Activated T-cell treated with anti-CD3 and anti-CD28 coated beads, Interleukin-2, amount 50 U/mL, for 24 hours (primary cell): ENCODE measurements at places on chromosomes 6 and 20.
A peak's percentile ranks its signal among the peaks of the same experiment; 100 is the strongest.

- DNase-seq = no peak
- H3K4me1 ChIP-seq = peaks cover 5% of the 10 kb centered on the region
- H3K4me3 ChIP-seq = no peak overlapping the region
- H3K36me3 ChIP-seq = no peaks in the 10 kb centered on the region
- no peaks in the 10 kb centered on the region for H3K27me3 ChIP-seq
Measured at GRCh38 chr6:36576578-36576977, 17.6 kb upstream of the SRSF3 start.

DNA sequence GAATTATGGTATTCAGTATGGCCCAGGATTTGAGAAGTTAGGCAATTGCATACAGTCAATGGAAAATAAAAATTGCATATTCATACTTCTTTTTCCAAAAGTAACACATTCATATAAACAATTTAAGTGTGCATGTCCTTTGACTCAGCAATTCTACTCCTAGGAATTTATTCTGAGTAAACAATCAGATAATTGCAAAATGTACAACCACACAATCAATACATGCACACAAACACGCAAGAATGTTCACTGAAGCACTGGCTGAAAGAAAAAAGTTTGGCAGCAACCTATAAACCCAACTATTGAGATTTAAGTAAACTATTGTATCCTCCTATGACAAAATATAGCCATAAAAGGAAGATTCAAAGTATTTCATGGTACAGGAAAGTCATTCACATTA, 1.6 kb downstream of the CYP39A1 start:
- H3K27ac ChIP-seq = no peak overlapping the region
- peaks cover 17% of the 10 kb centered on the region for H3K4me1 ChIP-seq
- H3K27me3 ChIP-seq = peaks cover 79% of the 10 kb centered on the region
- H3K36me3 ChIP-seq = no peaks in the 10 kb centered on the region
- H3K4me3 ChIP-seq = no peak overlapping the region

DNA sequence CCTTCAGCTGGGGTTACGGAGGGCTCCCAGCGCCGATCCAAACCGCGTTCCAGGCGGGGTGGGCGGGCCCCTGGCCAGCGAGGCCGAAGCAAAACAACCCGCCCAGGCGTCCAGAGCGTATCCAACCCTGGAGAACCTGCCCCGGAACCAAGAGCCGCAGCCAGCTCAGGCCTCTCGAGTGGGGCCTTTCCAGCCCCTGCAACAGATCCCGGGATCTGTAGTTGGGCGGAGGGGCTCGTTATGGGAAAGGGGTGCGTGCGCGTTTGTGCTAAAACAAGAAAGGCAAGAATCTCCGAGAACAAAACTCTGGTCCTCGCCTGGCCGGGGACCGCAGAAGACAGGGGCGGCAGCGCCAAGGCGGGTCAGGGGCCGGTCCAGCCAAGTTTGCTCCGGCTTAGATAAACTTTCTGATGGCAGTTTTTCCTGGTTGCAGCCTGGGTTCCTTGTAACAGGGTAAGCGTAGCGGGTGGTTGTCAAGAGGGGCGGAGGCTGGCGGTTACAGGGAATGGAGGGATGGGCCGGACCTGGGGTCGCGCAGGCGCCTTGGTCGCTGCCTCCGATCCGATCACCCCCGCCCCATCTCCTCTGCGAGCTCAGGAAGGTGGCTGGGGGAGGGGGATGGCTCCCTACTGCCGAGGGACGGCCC, 448 bp upstream of the RIN2 start:
- H3K27ac ChIP-seq = no peak overlapping the region
- H3K36me3 ChIP-seq = no peaks in the 10 kb centered on the region
- peak; percentile 31 for DNase-seq
- peaks cover 60% of the 10 kb centered on the region for H3K27me3 ChIP-seq
- peak overlapping the region; percentile 46 for H3K4me3 ChIP-seq
- H3K4me1 ChIP-seq = peaks cover 2% of the 10 kb centered on the region

DNA sequence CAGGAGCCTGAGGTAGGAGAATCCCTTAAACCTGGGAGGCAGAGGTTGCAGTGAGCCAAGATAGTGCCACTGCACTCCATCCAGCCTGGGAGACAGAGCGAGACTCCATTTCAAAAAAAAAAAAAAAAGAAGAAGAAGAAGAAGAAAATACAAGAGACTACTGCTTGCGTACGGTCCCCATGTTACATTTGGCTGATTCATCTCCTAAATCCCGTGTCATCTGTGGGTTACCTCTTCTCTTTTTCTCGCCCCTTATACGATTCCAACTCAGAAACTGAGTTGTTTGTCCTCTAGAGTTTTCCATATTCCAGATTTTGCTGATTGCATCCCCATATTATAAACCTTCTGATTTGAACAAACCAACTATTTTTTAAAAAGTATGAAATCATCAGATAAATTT, 62.4 kb upstream of the NELFCD start:
- H3K27ac ChIP-seq = no peak overlapping the region
- no peaks in the 10 kb centered on the region for H3K27me3 ChIP-seq
- no peaks in the 10 kb centered on the region for H3K36me3 ChIP-seq
- no peak for DNase-seq

DNA sequence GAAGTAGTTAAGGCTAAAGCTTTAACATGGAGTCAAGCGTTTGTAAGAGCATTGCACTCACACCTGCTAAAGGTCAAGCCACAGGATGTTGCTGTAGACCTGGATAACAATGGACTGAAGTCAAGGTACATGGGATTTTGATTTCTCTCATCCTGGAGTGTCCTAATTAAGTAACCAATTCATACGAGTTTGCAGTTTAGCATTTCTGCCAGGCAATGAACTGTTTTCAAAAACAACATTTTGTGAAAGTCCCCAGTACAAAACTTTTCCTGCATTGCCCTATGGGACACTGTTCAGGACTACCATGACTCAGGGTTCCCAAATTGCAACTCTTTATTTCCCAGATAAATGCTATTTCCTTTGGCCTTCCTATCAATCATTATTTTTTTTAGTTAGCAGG, 17.4 kb upstream of the SIRPB1 start:
- H3K4me1 ChIP-seq = peaks cover 57% of the 10 kb centered on the region
- peaks cover 38% of the 10 kb centered on the region for H3K36me3 ChIP-seq
- DNase-seq = no peak
- no peak overlapping the region for H3K4me3 ChIP-seq
- H3K27me3 ChIP-seq = no peaks in the 10 kb centered on the region
- H3K27ac ChIP-seq = peak overlapping the region; percentile 20

GRCh38 chr6:121897337-121897760, 461.9 kb downstream of the GJA1 start:
- no peaks in the 10 kb centered on the region for H3K27me3 ChIP-seq
- no peak overlapping the region for H3K27ac ChIP-seq
- H3K36me3 ChIP-seq = no peaks in the 10 kb centered on the region
- no peak for DNase-seq
- no peak overlapping the region for H3K4me3 ChIP-seq
- no peaks in the 10 kb centered on the region for H3K4me1 ChIP-seq

DNA sequence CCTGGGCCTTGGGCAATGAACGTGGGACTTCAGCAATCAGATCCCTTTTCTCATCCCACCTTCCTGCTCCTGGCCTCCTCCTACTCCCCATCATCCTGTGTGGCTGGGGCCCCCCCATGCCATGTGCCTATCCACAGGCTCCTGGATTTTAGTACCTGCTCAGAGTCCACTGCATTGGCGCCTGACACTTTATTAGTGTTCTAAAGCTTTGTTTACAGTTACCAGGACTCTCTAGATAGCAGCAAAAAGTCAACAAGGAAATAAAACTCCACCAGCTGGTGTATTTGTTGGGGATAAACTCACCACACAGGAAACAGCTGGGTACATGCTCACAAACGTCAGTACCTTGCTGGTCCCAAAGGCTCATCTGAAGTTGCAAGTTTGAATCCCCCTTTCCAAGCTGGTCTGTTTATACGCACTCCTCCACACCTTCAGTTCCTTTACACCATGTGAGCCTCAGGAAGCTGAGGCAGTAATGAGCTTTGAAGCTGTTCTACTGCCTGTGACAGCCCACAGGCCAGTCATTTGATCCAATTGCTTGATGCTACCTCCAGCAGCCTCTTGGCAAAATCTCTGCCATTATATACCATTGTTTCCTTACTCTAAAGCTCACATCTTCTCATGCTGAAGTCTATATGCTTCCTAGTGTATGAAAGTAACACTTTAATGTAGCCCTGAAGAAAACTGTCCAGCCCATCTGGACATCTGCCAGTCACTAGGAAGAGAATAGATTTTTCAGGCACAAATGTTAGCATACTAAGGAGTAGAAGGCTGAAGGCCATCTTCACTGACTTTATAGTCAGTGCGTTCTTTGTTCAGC, 76.6 kb downstream of the ANKEF1 start:
- DNase-seq = no peak
- peaks cover 11% of the 10 kb centered on the region for H3K4me1 ChIP-seq
- no peak overlapping the region for H3K27ac ChIP-seq
- no peak overlapping the region for H3K4me3 ChIP-seq
- no peaks in the 10 kb centered on the region for H3K27me3 ChIP-seq

DNA sequence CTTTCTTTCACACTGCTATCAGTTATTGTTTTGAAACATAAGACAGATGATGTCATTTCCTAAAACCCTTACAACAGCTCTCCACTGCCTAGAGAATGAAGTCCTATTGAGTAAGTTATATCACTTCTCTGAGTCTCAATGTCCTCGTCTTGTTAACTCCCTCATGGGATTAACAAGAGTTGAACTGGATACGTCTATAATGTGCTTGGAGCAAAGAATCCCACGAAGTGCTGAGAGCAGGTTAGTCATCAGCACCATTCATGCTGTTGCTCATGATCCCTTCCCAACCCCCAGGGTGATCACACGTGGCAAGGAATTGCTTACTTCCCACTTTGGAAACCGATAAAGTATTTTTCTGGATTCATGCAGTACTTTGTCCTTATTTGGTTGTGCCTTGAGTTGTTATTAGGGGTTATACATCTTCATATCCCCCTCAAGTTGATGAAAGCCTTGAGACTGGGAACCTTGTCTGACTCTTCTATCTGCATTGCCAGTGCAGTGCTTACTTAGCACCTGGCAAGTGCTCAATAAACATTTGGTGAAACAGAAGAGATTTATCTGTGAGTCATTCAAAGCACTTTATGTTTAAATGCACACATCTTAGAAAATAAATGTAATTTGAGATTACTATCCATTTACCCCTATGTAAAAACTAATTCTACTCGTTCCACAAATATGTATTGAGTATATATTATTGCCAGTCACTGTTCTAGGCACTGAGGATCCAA, 487.5 kb downstream of the EPM2A start:
- H3K4me1 ChIP-seq = no peaks in the 10 kb centered on the region
- no peak overlapping the region for H3K4me3 ChIP-seq
- H3K27me3 ChIP-seq = peaks cover 3% of the 10 kb centered on the region
- no peak for DNase-seq
- no peak overlapping the region for H3K27ac ChIP-seq

DNA sequence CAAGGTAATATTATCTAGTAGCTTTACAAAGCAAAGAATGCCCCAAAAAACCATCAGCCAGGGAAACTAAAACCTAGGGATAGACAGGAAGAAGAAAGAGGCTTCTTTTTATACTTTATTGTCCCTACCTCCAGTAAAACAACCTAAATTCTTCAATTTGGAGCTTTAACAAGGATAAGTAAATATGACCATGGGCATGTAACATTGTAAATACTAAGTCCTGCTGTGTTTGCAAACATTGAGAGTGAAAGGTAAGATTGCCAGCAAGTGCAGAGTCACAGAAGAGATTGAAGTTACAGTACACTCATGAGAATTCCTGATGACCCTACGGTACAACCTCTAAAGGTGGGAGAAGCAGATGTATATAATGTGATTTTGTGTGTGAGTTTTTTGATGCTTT, 117.2 kb downstream of the FOXO3 start:
- DNase-seq = no peak
- H3K27me3 ChIP-seq = no peaks in the 10 kb centered on the region
- peaks cover 21% of the 10 kb centered on the region for H3K36me3 ChIP-seq
- H3K4me1 ChIP-seq = peaks cover 29% of the 10 kb centered on the region

- peaks cover 17% of the 10 kb centered on the region for H3K4me1 ChIP-seq
- H3K27me3 ChIP-seq = peaks cover 21% of the 10 kb centered on the region
- H3K36me3 ChIP-seq = no peaks in the 10 kb centered on the region
- H3K27ac ChIP-seq = no peak overlapping the region
Measured at GRCh38 chr6:106446983-106447382, 86.5 kb downstream of the CRYBG1 start.

GRCh38 chr20:57008217-57008616, 258.2 kb downstream of the BMP7 start:
- H3K27ac ChIP-seq = no peak overlapping the region
- H3K4me1 ChIP-seq = no peaks in the 10 kb centered on the region
- no peaks in the 10 kb centered on the region for H3K36me3 ChIP-seq
- no peak for DNase-seq
- H3K27me3 ChIP-seq = peaks cover 55% of the 10 kb centered on the region

- H3K4me3 ChIP-seq = no peak overlapping the region
- no peak overlapping the region for H3K27ac ChIP-seq
- no peak for DNase-seq
Measured at GRCh38 chr6:84258866-84259265, 31.4 kb upstream of the CEP162 start.

DNA sequence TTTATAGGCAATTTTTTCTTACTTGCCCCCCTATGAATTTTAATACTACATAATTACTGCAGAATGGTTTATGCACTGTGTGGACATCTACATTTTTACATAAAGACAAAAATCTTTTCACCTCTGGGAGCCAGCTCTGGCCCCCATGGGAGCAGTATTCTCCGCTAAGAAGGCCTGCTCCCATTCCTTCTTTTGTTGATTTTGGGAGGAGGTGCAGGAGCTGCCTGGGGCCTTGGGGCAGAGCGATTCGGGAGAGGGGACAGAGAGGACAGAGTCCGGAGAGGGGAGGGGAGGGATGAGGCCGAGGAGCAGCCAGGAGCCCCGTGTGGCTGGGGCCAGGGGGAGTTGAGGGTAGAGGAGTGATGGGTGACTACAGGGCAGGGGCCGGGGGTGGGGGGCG, 452.0 kb downstream of the PREX1 start:
- H3K27me3 ChIP-seq = peaks cover 36% of the 10 kb centered on the region
- no peaks in the 10 kb centered on the region for H3K36me3 ChIP-seq
- H3K4me3 ChIP-seq = no peak overlapping the region
- DNase-seq = no peak
- no peaks in the 10 kb centered on the region for H3K4me1 ChIP-seq

GRCh38 chr6:156280065-156280464, 497.1 kb upstream of the ARID1B start:
- no peaks in the 10 kb centered on the region for H3K36me3 ChIP-seq
- H3K27ac ChIP-seq = no peak overlapping the region
- H3K27me3 ChIP-seq = no peaks in the 10 kb centered on the region
- no peak for DNase-seq
- no peaks in the 10 kb centered on the region for H3K4me1 ChIP-seq

GRCh38 chr6:153989989-153990388, 49.1 kb upstream of the OPRM1 start:
- H3K4me1 ChIP-seq = no peaks in the 10 kb centered on the region
- H3K4me3 ChIP-seq = no peak overlapping the region
- no peak for DNase-seq
- no peaks in the 10 kb centered on the region for H3K27me3 ChIP-seq
- H3K36me3 ChIP-seq = no peaks in the 10 kb centered on the region

DNA sequence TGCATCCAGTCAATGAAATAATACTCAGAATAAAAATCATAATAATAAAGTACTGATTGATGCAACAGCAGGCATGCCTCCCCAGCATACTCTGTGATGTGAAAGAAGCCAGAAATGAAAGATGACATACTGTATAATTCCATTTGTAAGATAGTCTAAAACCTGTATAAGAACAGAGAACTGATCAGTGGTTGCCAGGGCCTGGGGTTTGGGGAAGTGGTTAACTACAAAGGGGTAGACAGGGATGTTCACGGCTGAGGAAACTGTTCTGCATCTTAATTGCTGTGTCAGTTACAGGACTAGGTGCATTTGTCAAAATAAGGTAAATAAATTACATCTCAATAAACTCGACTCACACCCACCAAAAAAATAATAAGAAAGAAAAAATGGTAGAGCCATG, 81.3 kb upstream of the BMP2 start:
- no peak overlapping the region for H3K4me3 ChIP-seq
- DNase-seq = no peak
- no peaks in the 10 kb centered on the region for H3K27me3 ChIP-seq
- H3K36me3 ChIP-seq = no peaks in the 10 kb centered on the region
- no peaks in the 10 kb centered on the region for H3K4me1 ChIP-seq
